ENCODE measurements at places on chromosomes 13 and 19.

- DNase-seq: no peak
These were observed 895.8 kb downstream of the SLITRK6 start for GRCh38 chr13:84903391-84903790.

GRCh38 chr13:111917901-111918300, 149.0 kb upstream of the SOX1 start:
- no peak for DNase-seq

GRCh38 chr19:13051557-13052165, 51.0 kb downstream of the LYL1 start:
- no peak for DNase-seq

DNA sequence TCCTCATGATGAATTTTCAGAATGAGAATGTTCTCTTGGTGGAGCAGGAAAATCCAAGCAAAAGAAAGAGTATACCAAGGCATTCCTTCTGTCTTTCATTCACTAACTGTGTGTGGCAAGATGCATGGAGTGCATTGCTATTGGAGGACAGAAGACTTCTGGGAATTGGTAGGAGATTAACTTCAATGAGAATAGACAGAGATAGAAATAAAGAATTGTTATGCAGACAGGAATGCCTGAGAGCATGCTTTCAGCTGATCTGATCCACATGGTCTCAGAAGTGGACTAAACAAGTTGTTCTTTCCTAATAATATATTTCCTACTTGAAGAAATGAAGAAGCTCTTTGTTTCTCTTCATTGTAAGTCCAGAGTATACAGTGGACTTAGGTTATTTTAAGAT, 303.6 kb downstream of the MYO16 start:
- no peak for DNase-seq

- no peak for DNase-seq
These were observed 57.2 kb upstream of the KLF12 start for GRCh38 chr13:74191410-74191809.

DNA sequence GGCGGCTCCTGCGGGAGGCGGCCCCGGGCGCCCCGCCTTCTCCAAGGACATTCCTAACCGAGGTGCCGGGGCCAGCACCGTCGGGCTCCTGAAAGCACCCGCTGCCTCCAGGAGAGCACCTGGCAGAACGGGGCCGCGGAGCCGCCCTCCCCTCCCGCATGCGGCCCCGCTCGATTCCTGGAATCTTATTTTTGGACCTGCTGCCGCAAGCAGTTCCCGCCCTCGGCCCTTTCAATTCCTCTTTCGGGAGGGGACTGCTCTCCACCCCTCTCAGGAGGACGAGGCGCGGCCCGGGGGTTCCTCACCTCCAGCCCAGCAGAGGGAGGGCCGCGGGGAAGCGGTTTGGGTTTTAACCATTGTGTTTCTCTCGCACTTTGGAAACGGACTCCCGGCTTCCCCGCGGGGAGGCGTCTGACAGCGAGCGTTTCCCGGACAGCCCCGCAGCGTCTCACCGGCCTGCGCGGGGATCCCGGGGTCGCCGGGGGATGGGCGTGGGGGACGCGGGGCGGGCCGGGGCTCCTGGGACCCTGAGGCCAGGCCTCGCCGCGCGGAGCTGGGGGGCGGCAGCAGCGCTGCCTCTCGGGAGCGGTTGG, 849 bp downstream of the GAS6 start:
- no peak for DNase-seq

GRCh38 chr13:52406629-52407028, 657 bp upstream of the THSD1 start:
- DNase-seq: no peak

DNA sequence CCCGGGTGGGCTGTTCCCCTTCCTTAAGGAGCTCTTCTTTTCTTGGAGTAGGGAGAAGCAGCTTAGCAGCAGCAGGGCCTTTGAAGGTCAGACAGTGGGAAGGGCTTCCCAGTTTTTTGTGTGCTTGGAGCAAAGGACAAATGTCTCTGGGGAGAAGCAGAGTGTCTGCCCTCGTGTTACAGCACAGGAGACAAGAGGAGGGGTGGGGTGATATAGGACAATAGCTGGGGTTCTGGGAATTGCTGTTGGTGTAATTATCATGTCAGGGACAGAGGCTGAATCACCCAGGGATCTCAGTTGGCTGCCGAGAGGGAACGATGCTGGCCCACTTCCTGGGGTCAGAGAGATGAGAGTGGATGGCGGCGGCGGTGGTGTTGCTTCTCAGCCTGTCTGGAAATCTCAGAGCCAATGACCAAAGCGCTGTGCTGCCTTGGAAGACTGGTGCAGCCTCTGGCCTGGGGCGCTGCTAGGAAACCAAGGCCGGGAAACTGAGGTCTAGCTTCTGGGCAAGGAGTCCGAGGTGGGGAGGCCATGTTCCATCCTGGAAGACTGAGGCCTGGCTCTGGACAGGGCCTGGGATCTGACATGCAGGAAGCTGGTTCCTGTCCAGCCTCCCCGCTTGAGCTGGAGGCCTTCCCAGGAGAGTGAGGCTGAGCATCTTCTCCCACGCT, 1.2 kb downstream of the INAFM1 start:
- DNase-seq: no peak

DNA sequence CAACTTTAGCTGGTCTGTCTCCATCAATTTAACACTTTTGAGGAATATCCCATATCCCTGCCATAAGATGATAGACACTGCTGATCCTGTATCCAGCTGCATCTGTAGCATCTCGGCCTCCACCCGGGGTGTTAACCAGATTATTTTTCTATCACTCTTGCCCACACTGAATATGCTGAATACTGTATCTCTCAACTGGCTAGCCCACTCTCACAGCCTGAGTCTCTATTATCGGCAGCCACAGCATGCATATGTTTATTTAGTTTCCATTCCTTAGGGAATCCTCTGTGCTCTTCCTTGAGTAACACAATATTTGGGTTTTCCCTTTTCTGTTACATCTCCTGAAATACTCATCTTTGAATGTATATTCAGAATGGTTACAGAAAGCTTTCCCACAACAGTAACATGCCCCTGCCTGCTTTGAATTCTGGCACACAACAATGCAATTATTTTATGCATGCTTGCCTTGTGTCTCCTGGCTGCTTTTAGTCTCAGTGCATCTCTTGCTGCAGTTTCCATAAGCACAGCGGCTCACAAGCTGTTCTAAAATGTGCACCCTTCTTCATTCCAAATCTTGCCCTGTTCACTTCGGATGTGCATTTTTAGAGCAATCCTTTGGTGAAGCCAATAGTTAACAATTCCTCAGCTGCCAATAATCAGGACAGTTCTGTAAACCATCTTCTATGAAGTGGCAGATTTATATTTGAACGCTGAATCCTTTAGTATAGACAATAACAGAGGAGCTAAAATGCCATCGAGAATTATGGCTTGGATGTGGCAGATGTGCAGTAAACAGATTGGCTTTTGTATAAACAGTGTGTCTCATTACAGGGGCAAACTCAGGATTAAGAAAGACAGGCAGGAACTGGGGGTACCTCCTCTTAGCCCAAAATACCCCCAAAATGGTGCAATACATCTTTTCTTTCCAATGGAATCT, 261.9 kb upstream of the SOX21 start:
- DNase-seq: no peak

- no peak for DNase-seq
These were observed 111.9 kb downstream of the PCDH9 start for GRCh38 chr13:67118277-67118676.

DNA sequence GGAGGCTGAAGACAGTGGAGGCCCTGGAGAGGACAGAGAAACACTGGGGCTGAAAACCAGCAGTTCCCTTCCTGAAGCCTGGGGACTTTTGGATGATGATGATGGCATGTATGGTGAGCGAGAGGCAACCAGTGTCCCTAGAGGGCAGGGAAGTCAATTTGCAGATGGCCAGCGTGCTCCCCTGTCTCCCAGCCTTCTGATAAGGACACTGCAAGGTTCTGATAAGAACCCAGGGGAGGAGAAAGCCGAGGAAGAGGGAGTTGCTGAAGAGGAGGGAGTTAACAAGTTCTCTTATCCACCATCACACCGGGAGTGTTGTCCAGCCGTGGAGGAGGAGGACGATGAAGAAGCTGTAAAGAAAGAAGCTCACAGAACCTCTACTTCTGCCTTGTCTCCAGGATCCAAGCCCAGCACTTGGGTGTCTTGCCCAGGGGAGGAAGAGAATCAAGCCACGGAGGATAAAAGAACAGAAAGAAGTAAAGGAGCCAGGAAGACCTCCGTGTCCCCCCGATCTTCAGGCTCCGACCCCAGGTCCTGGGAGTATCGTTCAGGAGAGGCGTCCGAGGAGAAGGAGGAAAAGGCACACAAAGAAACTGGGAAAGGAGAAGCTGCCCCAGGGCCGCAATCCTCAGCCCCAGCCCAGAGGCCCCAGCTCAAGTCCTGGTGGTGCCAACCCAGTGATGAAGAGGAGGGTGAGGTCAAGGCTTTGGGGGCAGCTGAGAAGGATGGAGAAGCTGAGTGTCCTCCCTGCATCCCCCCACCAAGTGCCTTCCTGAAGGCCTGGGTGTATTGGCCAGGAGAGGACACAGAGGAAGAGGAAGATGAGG, 1.5 kb downstream of the PPP1R15A start:
- no peak for DNase-seq

GRCh38 chr13:87907202-87907601, 236.0 kb downstream of the SLITRK5 start:
- DNase-seq: no peak

DNA sequence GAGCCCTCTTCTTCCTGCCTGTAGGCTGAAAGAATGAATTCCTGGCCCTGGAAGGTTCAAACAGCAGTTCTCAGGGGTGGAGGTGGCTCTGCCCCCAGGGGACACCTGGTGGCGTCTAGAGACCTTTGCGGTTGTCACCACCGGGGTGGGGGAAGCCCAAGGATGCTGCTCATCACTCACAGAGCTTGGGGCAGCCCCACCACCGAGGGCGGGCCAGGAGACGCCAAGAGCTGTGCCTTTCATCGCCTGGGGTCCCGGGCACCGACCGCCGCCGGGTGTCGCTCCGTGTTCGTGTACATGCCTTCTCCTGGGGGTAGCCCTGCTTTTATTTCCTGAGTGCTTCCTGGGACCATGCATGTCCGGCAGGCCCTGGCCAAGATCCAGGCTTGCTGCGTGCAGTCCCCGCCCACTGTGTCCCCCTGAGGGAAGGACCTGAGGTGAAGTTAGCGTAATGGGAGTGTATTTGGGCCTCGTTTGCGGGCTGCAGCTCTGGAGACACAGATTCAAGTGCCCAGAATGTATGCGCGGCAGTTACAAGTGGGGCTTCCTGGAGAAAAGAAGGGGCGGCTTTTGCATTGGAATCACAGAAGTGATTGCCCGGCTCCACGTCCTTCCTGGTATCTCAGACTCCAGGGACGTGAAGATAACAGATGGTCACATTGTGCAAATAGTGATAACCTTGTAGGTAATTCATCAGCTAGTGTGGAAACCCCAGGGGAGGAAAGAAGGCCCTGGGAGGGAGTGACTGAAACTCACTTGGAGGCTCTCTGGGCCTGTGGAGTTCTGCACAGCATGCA, 7.8 kb downstream of the DOT1L start:
- no peak for DNase-seq

- DNase-seq: no peak
These were observed 442.9 kb downstream of the HS6ST3 start for GRCh38 chr13:96532804-96533203.

GRCh38 chr19:17871878-17872250, at the start of gene SLC5A5:
TSS of gene SLC5A5 (plus strand) at chr19:17871945. CDS start at chr19:17872320, 375 bp downstream.
- no peak for DNase-seq

DNA sequence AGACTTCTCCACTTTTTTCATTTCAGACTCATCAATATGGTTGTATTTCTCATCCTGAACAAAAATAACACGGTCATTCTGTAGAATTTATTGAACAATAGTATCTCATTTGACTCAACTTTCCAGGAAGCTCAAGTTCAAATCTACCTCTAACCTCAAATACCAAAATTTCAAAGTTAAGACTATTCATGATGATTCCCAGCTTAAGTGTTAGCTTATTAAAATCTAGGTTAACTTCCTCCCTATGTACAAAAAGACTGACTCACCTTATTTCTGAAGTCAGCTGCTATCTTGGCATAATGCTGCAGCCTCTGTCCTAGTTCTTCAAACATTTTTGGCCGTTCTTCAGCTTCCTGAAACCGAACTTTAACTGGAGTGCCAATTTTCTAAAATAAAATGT, 23.2 kb downstream of the HSPH1 start:
- no peak for DNase-seq

DNA sequence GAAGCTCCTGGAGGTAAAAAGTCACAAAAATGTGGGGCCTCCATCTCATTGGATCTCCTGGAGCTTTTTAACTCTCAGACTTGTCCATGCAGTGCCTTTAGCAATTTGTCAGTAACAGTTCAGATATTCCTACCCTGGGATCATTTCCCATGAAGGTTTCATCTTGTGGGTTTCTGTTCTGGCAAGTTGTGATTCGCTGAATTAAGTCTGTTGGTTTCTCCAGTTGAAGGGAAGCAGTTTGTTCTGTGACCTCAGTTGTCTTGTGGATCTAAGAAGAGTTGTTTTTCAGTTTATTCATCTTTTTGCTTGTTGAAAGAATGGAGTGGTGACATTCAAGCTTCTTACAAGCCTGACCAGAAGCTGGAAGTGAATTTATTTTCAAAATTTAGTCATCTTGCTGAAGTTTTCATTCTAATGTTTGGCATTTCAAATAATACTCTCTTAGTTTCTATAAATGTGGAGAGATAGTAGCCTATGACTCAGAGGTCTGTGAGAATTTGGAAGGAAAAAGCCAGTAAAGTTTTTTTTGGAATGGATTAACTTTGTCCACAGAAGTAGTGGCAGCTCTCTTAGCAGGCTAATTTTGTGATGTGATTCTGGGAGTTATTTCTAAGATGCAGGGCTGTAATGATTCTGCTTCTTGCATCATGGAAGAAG, 120.1 kb upstream of the CSNK1A1L start:
- no peak for DNase-seq

GRCh38 chr19:45975306-45976070, 1.8 kb upstream of the NOVA2 start:
- DNase-seq: no peak

DNA sequence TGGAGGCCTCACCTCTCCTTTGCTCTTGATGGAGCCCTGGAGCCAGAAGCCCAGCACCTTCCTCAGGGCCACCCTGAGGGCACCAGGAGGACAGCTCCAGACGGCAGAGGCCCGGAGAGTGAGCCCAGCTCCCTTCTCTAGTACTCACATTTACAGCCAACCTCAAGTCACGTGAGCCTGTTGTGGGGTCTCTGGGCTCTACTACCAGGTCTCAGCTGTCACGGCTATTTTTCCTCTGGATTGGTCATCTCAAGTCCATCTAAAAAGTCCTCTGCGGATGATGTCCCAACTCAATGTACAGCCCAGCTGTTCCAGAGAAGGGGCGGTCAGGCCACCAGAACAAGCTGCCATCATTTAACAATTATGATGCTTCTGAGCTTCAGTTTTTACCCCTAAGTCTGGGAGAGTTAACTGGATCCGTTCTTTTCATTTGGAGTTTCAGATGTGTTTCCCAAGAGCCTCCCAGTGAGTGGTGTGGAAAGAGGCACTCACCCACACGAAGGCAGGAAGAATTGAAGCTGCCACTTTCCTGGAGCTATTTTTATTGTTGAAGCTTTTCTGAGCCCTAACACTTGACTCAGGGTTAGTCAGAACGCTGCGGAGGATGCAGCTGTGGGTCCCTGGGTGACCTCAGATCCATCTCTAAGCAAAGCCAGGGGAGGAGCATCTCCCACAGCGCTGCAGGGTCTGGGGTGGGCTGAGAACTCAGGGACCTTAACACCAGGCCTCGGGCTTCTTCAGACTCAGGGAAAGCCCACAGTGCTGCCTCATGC, 143.5 kb upstream of the UBL3 start:
- no peak for DNase-seq
